Kidney epithelial cell (primary cell): ENCODE measurements at places on chromosomes 5 and 9.

- no peak for DNase-seq
These were observed 7.4 kb upstream of the C5orf46 start for GRCh38 chr5:147913786-147914185.

DNA sequence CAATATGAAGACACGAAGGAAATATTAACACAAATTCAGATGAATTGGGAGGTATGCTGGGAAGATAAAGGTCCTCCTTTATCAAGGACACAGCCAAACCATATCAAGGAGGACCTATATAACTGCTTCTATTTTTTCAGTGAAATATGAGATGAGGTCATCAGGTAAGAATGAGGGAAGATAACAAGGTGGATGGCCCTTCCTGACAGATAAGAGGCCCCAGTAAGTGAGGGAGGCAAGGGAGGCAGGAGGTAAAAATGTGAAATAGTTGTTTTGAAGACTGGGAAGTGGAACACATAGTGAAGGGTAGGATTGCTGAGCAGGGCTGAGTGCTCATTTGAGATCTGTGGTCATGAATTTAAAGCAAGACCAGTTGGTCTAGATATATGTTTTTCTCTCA, 60.0 kb upstream of the FOXE1 start:
- DNase-seq: no peak

- peak; percentile 90 for DNase-seq
These were observed 15.3 kb downstream of the GCNT4 start for GRCh38 chr5:75037106-75037505.

DNA sequence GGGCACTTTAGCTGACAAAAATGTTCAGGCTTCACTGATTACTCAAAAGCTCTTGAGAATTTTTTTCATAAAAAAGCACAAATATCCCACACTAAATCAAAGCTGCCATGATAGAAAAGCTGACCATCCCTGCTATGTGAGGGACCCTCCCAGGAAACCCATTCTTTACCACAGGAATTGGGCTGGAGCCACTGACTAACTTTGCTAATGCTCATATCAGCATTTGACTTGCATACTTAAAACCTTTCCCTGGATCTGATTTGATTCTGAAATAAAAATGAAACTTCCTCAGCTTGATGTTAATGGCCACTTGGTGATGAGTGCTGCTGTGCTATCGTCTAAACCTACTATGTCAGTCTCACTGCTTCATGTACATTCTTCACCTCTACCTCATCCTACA, 243.6 kb downstream of the PRELID2 start:
- no peak for DNase-seq

GRCh38 chr9:36165826-36166167, 3.4 kb upstream of the CCIN start:
- DNase-seq: no peak

DNA sequence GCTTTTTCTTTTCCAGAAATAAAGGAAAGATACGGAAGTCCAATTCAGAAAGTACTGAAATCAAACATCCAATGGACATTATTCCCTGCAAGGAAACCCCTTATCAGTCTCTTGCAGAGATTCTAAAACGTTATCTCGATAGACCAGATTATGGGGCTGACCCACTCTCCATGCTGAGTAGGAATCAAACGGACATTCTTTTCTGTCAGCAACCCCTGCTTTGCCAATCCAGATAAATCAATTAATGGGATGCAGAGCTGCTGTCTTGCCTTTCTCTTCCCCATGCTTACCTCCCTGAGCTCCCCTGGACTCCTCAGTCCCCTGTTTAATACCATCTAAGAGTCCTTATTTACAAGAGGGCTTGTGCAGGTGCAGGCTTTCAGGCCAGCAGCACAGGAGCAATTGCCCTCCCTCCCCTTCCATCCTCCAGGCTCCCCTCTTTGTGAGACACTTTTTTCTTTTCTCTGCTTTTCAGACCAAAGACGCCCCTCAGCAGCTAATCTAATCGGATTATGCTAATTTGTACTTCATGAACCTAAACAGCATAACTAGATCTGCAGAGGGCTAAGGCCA, 14.2 kb downstream of the TAL2 start:
- no peak for DNase-seq
